CD8-positive, alpha-beta memory T cell (primary cell): ENCODE measurements at places on chromosomes 4 and X.

DNA sequence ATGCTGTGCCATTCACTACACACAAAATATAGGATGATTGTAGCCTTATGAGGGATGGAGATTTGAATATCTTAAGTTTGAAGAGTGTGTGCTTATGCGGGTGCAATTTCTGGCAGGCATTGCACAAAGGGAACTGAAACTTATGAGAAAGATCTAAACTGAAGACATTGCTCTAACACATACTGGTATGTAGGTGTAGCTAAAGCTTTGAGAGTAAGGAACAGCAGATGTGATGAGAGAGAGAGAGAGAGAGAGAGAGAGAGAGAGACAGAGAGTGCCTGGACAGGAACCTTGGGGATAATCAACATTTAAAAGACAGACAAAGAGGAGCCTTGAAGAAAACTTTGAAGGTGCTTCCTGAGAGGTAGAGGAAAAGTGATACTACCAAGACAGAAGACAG is 379.7 kb downstream of the SPRY1 start:
- no peak for DNase-seq

- no peak for DNase-seq
Observed at GRCh38 chrX:12372111-12372510, 233.8 kb downstream of the FRMPD4 start.

DNA sequence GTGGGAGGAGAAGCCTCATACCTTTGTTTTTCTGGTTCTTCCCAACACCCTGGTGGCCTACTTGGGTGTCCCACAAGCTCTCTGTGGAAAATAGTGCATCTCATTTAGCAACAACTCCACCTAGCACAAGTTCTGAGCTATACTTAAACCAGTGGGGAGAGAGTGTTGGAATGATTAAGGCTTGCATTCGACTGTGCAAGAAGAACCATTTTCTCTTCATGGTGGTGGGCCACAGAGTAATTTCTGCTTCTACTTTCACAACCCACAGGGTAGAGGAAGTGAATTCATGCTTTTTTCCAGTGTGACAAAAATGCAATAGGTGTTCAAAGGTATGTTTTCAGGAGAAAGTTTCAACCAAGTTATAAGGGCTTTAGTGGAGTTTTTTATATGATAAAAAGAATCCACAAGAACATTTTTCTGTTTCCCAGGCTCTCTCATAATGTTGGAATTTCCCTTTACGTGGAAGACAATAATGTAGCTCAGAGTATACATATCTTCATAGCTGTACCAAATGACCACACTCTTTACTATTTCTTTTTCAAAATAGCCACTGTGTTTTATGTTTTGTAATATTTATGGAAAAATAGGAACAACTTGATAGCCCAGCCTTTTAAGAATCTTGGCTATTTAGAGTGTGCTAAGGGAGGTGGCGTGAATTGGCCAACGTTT is 80.3 kb upstream of the HHIP start:
- no peak for DNase-seq

- DNase-seq = no peak
Observed at GRCh38 chr4:76060506-76060905, 14.0 kb upstream of the ART3 start.

DNA sequence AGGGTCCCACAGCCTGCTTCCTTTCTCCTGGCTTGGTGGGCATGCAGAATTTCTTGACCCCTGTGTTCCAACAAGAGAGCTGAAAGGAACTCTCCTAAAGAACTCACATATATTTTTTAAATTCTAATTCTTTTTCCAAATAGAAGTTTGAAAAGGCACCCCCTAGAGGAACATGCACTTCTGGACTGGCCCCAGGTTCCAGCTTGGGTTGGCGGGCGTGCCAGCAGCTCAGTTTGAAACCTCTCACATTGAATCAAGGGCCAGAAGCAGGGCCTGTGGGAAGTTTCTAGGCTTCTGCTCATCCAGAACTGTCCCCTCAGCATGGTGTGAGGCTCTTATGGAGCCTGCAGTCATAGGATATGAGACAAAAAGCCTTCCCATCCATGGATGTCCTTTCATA is 132.6 kb downstream of the ATG4A start:
- DNase-seq = no peak

GRCh38 chr4:52657618-52658501 is 1.2 kb downstream of the USP46 start:
- no peak for DNase-seq

- DNase-seq = no peak
Observed at GRCh38 chr4:189802884-189803283, 137.8 kb upstream of the FRG1 start.

GRCh38 chr4:80226094-80226493 is 28.8 kb downstream of the PRDM8 start:
- DNase-seq = no peak

DNA sequence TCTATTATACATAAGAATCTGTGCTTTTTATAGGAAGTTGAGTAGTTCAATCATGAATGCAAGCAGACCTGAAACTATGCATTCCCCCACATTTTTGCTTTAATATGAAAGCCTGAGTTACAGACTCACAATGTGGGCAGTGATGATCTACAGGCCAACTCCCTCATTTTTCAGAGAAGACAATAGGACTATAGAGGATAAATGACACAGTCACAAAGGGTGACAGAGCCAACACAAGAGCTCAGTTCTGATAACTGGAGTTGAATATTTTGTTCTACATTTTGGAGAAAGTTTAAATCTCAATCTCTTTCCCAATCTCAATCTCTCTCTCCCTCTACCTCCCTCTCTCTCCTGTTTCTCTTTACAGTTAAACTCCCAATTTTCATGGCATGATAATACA is 27.0 kb downstream of the MBNL3 start:
- DNase-seq = no peak

- no peak for DNase-seq
Observed at GRCh38 chrX:156008915-156009314, 11.4 kb downstream of the IL9R start.

GRCh38 chr4:149886786-149887490 is 71.3 kb upstream of the IQCM start:
- no peak for DNase-seq

DNA sequence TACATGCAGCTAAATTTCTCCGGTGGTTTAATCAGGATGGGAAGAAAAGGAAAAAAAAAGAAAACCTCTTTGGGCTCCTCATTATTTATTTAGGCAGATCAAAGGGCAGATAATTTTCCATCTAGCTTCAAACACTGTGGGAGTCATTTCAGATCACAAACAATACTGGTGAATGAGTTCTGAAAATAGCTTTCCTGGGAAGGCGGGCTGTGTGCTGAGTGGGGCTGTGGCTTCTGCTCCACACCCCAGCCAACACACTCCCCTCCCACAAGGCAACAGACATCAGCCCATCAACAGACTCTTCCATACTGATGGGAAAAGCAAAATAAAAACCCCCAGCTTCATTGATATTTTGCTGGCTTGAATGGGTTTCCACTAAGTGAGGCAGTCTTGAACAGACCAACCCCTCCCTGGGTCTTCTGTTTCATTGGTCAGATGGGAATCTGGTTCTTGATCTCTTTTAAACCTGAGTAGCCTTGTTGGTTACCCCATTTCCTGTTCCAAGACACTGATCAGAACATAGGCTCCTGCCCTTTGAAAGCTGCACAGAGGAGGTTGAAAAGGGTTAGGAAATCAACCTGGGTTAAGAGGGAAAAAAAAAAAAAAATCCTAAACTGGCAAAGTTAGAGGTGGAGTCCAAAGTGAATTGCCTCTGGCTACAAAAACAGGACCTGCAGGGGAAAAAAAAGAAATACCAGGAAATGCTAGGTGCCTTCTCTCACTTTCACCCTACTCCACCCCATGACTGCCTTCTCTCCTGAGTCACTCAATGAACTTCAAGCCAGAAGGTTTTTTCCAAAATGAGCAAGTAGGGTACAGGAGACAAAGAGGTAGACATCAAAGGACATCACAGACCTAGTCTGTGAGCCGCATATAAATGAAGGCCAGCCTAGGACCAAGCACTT is 20.0 kb downstream of the AMOT start:
- DNase-seq = no peak

- no peak for DNase-seq
Observed at GRCh38 chr4:185693548-185694215, 118.3 kb downstream of the SORBS2 start.

DNA sequence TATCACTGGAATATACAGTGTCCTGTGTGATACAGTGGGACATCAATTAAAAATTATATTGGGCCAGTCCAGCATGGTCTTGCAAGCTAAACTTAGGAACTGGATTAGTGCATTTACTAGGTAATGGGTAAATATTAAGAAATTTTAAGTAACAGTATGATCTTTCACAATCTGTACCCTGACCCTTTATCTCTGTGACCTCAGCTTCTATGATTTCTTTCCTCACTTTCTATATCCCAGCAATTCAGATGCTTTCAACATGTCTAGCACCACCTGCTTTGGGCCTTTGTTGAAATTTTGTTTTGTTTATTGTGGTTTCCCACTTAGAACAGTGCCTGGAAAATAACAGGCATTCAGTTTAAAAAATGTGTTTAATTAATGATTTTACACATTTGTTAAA is 2295.4 kb downstream of the ARAP2 start:
- DNase-seq = no peak
